CD8-positive, alpha-beta memory T cell (primary cell): ENCODE measurements at places on chromosomes 11 and 22.

- no peak for DNase-seq
Observed at GRCh38 chr11:86775361-86775760, 25.0 kb upstream of the PRSS23 start.

DNA sequence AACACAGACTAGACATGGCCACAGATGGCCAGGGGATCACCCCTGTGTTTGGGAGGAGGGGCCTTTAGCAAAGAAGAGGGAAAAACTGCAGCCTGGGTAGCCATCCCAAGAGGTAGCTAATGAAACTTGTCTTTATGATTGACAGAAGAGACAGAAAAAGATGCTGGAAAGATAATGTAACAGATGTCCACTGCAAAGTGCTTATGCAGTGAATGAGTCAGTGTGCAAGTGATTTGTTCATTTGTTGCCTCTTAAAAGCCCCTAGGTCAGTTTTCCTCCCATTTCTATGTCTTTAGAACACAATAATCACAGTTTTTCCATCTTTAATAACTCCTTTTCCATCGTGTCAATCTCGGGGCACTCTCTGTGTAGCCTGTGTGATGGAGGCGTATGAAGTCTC lies 57.2 kb downstream of the INSC start:
- DNase-seq = no peak

- peak; percentile 43 for DNase-seq
Observed at GRCh38 chr11:1881442-1882264, 10.0 kb downstream of the PRR33 start.

DNA sequence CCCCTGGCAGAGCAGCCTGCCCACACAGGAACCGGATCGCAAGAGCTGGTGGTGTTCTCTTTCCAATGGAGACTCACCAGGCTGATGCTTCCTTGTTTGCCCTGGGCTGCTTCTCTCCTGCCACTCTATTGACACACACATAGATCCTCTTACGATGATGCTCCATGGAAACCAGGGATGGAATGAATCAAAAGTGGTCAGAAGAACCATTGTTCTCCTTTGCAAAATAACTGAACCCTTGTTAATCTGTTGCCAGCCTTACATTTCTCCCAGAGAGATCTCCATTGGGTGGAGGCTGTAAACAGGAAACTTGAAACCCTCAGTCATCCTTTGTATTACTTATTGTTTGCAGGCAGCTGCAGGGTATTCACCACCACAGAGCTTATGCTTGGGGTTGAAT lies 24.6 kb upstream of the LDLRAD3 start:
- DNase-seq = no peak

- no peak for DNase-seq
Observed at GRCh38 chr22:46528121-46528610, 9.3 kb downstream of the CELSR1 start.

DNA sequence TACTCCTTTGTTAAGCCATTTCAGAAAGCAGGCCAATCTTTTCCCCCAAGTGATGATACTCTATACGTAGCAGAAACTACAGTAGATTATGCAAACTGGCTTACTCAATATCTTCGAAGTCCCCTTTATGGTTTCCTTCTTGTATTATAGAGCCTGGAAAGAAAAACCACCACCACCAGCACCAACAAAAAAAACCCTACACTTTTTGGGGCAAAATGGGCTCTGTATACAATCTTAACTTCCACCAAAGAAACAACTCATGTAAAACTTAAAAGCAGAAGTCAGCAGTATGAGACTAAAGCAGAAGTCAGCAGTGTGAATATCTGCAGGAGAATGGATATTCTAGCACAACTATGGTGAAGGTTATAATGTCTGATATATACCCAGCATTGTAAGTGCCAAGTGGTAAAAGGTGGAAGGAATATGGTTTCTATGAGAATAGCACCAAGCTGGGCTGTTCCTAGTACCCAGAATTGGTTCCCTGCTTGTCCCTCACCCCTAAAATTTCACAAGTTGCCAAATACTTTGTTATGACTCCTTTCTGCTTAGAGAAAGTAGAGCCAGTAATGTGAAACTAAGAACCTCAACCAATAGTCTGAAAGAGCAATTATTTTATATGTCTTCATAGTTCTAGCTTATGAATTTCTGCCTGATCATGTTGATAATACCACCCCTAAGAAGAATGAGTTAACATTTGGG lies 252.1 kb downstream of the SBF2 start:
- DNase-seq = no peak

GRCh38 chr22:32994898-32995297 lies 63.3 kb downstream of the SYN3 start:
- DNase-seq = no peak

- DNase-seq = no peak
Observed at GRCh38 chr11:75782540-75783263, 14.1 kb downstream of the DGAT2 start.

DNA sequence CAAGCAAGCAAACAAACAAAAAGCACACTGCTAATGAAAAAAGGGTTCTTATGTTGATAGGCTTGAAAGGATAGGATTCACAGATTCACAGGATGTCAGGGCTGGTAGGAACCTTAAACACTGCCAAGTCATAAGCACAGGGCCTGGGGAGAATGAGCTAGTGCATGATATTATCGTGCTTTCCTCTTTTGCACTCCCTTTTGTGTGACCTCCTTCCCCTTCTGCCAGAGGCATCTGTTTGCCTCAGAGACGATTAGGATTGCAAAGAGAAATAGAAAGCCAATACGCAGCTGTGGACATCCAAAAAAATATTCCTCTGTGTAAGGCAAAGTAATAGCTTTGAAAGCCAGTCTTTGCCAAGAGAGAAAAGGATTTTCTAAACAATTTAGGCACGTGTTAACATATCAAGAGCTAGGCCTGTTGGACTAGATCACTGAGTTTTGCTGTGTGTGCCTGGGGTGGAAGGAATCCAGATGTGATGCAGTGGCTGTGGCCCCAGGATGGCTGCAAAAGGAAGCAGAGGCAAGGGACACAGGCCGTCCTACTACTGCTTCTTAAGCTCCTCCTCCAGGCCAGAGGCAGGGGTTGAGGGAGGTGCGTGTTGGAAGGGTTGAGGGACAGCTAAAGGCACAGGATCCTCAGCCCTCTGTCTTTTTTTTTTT lies 30.6 kb downstream of the MCHR1 start:
- no peak for DNase-seq

GRCh38 chr22:26642465-26643417 lies 14.6 kb upstream of the MIAT start:
- peak; percentile 74 for DNase-seq

DNA sequence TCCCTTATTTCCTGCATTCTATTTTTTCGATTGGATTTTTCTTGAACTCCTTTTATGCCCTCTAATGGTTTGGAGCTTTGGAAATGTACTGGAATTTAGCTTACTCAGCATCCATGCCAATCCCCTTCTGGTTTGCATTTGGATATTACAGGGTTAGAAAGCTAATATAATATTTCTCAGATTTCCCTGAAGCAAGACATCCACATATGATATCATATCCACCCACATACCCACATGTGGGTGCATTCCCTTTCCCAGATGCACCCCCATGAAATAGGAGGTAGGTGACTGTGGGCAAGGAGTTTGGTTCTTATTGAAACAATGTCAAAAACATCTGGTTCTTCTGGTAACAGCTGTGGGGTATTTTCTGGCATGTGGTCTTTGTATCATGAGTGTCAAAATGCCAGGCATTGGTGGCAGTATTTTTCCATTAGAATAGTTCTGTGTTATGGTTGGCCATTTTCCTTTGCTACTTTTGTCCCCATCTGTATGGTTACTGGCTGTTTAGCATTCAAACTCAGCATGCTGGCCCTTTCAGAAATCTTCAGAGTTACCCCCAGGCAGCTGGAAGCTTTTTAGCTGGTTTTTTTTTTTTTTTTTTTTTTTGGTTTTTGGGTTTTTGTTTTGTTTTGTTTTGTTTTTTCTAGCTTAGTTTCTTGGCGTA lies 32.7 kb upstream of the DDX10 start:
- DNase-seq = no peak

DNA sequence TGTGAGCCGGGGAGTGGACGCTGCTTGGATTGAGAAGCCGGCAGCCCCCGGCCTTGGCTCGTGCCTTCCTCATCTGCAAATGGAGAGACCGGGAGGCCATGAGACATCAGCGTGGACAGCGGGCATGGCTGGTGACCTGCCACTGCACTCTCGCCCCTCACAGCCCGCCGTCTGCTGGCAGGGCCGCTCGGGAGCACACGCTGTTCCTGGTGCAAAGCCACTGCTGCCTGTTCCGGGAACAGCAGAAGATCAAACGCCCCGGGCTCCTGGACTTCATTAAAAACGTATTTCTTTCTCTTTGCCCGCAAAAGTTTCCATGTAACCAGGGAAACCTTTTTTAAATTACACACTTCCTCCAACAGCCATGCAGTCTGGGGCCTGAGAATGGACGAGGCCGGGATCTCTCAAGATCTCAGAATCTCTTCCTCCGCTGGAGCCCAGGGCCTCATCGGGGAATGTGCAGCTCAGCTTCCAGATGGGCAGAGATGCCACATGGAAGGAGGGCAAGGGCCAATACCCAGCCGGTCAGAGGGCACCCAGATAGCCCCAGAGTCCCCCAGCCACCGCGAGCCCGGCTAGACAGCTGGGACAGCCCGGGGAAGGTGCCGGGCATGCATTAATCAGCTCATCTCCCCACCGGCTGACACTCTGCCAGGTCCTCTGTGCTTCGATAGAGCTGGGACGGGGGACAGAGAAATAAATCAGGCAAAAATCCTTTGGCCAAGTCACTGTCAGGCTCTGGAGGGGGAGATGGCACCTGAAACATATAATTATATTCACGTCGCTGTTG lies 62.8 kb upstream of the PRR5 start:
- no peak for DNase-seq

DNA sequence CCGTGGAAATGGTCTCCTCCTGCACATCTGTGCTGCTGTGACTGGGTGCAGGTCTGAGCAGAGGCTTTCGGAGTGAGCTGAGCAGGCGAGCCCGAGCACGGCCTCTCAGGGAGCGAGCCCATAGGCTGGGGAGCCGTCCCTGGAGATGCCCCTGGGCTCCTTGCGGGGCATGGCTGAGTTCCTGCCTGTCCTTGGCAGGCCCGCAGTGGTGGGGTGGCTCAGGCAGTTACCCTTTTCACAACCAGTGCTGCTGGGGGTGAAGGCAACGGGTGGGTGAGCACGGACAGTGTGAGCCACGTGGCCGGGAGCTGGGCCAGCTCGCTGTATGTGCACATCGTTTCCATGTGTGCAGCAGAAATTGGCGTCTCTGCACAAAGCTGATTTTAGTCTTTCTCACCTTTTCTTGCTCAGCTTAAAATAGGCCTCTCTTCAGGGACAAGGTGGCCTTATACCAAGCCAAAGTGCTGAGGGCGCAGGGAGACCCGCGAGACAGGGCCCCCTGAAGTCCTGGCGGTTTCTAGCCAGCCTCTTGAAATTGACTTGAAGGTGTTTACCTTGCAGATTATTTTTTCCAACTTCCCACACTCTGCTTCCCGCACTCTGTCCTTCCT lies at the start of gene TP53AIP1:
TP53AIP1 (minus strand) TSS at position 55 of the 611 bp plus-strand sequence. CDS start 5,053 bp downstream, outside the sequence.
- no peak for DNase-seq

GRCh38 chr11:130087294-130087926 lies 17.7 kb downstream of the APLP2 start:
- no peak for DNase-seq

- no peak for DNase-seq
Observed at GRCh38 chr22:36154423-36154945, 6.1 kb downstream of the APOL3 start.

- DNase-seq = no peak
Observed at GRCh38 chr11:72441752-72442207, 7.4 kb upstream of the CLPB start.

DNA sequence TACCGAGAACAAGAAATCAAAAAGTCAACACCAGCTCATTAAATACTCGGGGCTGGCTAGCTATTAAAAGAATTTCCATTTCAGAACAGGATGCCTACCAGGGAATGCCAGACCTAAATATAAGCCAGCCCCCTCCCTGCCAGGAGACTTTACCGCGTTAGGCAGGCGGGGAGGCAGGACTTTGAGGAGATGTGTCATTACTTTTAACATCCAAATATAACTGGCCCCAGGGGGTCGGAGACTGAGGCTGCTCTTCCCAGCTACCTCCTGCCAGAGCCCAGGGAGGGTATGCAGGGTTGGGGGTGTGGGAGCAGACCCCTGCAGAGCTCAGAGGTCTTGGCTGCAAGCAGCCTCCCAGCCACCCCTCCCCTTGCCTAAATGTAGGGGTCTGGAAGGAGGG lies 183.5 kb downstream of the DSCAML1 start:
- no peak for DNase-seq
